Activated CD4-positive, alpha-beta T cell treated with anti-CD3 and anti-CD28 coated beads, Interleukin-2, amount 50 U/mL, for 4 hours (primary cell): ENCODE measurements at places on chromosomes 16 and 17.

- DNase-seq, result no peak
Measured at GRCh38 chr17:75869282-75870141, 8.9 kb downstream of the TRIM47 start.

DNA sequence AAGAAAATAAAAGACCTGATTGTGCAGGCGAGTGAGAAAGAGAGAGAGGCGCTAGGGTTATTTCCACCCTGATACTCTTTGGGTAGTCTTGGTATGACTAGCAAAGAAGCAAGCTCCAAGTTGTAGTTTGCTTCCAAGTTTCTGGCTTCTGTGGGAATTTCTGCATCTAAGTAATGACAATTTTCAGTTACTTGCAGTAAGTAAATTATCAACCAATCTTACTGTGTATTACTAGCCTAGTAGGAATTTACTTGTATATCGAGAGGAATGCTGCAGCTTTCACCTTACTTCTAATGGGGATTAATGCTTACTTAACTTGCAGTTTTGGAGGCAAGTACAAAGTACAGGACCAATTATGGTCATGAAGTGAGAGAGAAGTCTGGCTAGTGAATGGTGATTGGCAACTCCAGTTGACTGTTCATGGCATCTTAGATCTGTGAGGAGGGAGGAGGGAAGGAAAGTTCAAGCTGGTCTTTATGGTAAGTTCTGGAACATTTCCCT, 31.9 kb downstream of the TENT4B start:
- no peak for DNase-seq

DNA sequence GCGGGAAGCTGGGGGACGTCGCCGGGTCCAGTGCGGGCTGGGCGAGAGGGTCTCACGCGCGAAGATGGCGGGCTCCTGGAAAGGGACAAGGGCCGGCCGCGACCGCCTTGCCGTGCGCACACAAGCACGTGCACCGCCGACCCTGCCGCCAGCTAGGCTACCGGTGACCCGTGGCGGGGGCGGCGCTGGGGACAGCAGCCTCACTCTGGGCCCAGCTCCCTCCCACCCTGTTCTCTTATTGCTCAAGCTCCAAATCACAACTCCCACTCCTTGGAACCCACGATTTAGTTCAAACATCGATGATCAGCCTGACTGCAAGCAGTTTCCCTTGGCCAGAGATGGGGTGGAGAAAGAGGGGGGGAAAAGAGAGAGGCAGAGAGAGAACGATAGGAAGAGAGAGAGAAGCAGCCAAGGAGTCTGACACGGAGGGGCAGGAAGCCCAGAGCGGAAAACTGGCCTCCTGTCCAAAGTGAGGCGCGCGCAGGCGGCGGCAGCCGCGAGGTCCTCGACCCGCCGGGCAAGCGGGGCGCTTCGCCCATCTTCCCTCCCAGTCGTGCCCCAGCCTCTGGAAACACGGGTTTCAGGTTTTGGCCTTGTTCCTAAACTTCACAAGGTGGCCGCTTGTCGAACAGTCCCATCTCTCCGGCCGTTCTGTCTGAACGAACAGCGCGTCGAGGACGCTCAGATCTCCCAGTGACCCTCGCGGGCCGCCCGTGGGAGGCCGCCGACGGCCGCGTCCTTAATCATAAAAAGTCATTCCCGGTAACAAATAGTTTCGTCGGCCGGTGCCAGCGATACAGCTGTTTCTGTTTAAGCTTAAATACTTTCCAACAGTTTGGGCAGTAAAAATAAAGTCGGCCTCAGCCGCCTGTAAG, 1.7 kb upstream of the CBX8 start:
- DNase-seq, result no peak

DNA sequence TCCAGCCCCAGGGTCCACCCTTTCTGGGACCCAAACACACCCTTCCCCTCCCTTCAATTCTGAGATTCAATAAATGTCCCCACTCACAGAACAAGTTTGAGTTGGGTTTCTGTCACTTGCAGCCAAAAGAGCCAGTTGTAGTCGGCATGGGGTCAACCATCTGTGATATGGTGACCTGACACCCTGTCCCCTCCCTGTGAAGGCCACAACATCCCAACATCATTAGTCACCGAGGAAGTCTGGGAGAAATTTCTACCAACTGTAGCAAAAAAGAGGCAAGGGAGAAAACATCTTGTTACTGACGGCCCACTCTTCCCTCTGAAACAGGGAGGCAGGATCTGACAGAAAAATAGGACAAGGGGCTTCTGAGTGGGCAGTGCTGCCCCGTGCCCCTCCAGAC, 638 bp upstream of the LYZL6 start:
- no peak for DNase-seq

DNA sequence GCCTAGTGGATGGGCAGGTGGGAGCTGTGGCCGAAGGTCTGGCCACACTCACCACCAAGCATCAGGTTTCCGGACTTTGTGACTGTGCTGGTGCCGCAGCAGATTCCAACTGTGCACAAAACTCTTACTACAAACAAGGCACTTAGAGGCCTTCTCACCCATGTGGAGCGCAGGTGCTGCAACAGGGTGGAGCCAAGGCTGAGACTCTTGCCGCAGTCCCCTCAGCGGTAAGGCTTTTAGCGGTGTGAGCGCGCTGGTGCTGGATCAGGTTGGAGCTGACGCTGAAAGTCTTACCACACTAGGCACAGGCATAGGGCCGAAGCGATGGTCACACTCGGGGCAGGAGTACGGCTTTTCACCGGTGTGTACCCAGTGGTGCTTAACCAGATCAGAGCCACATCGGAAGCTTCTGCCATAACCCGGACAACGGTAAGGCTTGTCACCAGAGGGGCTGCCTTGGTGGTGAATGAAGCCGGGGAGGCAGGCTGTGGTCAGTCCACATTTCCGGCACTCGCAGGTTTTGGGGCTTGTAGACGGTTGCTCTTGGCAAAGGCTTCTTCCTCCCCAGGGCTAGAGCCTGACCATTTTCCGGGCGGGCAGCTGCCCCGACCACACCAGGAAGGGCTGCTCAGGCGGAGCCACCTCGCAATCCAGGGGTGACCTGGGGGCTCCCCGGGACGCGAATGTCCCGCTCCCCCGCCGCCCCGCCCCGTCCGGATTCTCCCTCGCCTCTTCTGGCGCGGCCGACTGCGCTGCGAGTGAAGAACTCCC, 1.0 kb upstream of the ARMC5 start:
- peak; percentile 48 for DNase-seq
